ENCODE measurements at places on chromosomes 3 and 15. TPM values are rescaled to one million over a fixed set of nuclear protein-coding genes. Genes with fewer than 3 reads are reported as not detected.
A peak's percentile ranks its signal among the peaks of the same experiment; 100 is the strongest.

The CSPG5 gene
- total RNA-seq: 0.48 TPM

- no peak for ATAC-seq
These were observed 40.3 kb downstream of the BLM start for GRCh38 chr15:90757461-90757860.

GRCh38 chr15:74158855-74159650, 14.5 kb upstream of the ISLR start:
- no peak for ATAC-seq

The TGM4 gene
- not detected for total RNA-seq

GRCh38 chr15:67808821-67809220, 16.5 kb upstream of the SKOR1 start:
- ATAC-seq: no peak

GRCh38 chr3:33991673-33992072, 193.2 kb downstream of the PDCD6IP start:
- no peak for ATAC-seq

DNA sequence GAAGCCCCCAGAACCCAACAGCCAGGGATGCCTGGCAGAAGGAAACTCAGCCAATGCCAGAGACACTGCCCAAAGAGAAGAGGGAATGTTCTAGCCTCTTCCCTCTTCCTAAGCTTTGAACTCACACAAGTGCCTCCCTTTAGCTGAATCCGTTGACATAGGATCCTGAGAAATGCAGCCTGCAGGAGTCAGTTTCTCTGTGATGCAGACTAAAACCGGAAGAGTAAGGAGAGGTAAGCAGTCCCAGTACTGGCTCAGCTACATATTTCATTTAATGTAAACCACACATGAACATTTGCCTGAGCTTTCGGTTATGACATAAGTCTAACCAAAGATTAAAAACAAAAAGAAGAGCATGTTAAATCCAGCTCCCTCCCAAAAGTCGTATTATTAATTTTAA, 768.7 kb downstream of the TBL1XR1 start:
- ATAC-seq: no peak

DNA sequence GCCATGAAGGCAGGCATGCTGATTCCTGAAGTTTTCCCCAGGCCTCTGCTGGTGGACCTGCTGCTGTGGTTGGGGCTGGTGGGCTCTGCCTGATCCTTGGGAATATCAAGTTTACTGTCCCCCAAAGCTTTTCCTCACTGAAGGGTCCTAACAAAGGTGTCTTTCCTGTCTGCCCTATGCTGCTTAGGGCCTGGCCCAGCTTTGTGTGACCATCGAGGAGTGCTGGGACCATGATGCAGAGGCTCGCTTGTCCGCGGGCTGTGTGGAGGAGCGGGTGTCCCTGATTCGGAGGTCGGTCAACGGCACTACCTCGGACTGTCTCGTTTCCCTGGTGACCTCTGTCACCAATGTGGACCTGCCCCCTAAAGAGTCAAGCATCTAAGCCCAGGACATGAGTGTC, 13.2 kb upstream of the EXOG start:
- ATAC-seq: no peak

- ATAC-seq: peak; percentile 60
These were observed 6.5 kb upstream of the VILL start for GRCh38 chr3:37984051-37984450.

DNA sequence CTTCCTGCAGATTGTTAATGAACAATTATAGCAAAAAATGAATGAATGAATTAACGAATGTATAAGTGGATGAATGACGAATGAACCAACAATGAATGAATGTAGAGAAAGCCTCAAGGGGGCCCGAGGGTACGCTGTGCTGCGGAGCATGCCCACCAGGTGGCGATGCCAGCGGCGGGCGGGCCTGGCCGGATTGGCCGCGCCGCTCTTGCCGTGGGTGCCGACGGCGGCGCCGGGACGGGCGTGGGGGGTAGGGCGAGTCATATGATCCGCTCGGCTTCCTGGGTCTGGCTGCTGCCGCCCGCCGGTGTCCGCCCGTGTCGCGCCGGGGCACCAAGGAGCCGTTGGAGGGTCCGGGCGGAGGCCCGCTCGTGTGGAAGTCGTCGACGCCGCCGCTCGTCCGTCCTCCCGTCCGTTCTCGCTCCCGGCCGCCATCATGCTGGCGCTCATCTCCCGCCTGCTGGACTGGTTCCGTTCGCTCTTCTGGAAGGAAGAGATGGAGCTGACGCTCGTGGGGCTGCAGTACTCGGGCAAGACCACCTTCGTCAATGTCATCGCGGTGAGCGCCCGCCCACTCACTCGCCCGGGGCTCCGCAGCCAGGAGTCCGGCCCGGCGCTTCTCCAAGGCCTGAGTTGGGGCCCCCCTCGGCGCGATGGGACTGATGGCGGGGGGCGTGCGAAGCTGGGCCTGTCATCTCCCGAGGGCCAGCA, at the start of gene ARL8B:
Gene ARL8B, plus strand, starts transcription at position 263 of the 711 bp plus-strand sequence. Its CDS starts 174 bp downstream, at position 437.
- peak; percentile 92 for ATAC-seq

The NDUFB4 gene
- total RNA-seq: 131 TPM

GRCh38 chr3:133413161-133414020, 13.5 kb downstream of the BFSP2 start:
- ATAC-seq: no peak

DNA sequence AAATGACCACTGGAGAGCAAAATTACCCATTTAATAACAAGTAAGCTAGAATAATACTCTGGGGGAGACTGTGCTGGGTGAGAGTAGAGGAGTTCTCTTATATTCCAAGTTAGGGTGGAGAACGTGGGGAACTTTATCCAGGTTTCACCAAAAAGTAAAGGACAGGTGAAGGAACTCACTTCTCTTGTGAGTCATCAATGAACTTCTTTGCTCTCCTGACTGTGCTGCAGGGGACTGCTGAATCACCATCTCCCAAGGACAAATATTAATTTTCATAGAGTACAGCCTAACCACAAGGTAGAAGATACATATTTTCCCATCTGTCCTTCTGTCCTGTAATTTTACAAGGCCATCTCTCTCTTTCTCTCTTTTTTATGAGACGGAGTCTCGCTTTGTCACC, 8.3 kb upstream of the PDCD6IP start:
- peak; percentile 47 for ATAC-seq

Measured in esophagus mucosa (tissue), 1 donor.